HuH-7 (cell line): ENCODE measurements at places on chromosomes 2 and 18.

DNA sequence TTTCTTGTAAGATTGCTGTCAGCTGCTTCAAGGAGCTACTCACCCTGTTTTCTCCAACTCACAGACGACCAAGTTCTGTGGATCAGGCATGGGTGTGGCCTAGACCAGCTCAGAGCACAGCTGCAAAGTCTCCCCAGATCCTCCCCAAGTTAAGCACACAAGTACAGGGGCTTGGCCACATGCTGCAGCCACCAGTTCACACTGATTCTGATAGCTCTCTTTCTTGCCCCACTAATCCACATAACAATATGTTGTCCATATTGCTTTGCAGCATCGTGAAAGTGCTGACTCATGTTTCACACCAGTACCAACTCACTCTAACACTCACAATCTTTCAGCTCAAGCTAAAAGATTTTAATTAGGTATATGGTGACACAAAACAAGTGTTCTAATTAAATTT lies 437.0 kb downstream of the PARD3B start:
- no peak for DNase-seq

- DNase-seq, result no peak
Observed at GRCh38 chr2:201164166-201164565, 18.8 kb upstream of the CASP10 start.

DNA sequence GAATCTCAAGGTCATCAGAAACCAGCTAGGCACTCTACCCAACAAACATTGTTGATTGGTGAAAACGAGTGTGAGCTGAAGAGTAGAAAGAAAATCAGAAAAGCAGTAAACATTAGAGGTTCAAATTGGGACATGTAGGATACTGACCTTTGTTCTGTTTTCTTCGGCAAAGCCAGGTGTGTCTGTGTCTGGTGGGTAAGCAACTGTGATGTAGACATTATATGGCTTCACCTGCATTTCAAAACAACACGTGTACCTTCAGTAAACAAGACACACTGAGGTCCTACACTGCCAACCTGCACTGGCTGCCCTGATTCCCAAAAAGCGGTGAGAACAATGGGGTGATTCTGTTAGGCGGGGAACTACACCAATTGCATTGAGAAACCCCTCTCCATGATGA lies 22.7 kb downstream of the KDSR start:
- no peak for DNase-seq

- no peak for DNase-seq
Observed at GRCh38 chr2:240876035-240876474, 7.4 kb downstream of the AGXT start.

- no peak for DNase-seq
Observed at GRCh38 chr2:45137966-45138695, 128.9 kb upstream of the SIX2 start.

DNA sequence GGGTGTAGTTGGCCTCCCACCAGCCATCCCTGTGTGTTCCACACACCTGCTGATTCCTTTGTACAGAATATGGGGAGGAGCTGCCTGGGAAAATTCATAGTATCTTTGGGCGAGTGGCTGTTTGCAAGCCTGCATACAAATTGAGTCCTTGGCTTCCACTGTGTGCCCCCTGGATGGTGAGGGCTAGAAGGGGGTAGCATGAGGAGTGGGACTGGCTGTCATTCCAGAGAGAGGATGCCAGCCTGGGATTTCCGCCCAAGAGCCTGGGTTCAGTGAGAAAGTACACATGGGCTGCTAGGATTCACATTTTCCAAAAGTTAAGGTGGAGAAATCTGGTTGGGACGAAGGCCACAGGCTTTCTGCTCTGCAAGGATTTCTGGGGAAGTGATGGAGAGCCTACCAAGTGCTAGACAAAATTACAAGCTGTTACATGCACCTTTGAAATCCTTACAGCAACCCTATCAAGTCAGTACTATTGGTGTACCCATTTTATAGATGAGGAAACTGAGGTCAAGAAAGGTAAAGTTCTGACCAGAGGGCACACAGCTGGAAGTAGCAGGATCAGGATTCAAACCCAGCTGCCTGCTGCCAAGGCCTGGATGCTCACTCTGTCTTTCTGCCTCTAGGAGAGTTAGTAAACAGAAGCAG lies 606 bp upstream of the TOGARAM2 start:
- no peak for DNase-seq

- no peak for DNase-seq
Observed at GRCh38 chr2:12484536-12485115, 232.1 kb upstream of the TRIB2 start.

- DNase-seq, result no peak
Observed at GRCh38 chr2:129201696-129202095, 777.8 kb upstream of the RAB6C start.

- no peak for DNase-seq
Observed at GRCh38 chr2:36411962-36412444, 56.4 kb downstream of the CRIM1 start.

- no peak for DNase-seq
Observed at GRCh38 chr18:5475267-5475666, 68.5 kb downstream of the EPB41L3 start.

DNA sequence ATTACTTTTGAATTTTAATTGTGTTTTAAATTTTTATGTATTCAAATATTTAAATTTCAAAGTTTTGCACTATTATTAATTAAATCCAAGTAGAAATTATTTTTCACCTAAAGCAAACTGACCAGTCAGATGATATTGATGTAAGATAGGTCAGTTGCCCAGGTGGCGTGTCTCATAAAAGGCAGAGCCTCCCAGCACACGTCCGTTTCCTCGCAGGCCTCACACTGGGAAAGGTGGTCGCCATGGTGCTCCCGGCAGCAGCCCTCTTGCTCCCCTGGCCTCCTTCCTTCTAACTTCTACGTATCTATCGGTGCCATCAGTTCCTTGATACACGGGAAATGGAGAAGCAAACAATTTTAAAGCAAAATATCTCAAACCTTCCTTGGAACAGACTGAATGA lies 516.8 kb downstream of the GALR1 start:
- DNase-seq, result no peak

DNA sequence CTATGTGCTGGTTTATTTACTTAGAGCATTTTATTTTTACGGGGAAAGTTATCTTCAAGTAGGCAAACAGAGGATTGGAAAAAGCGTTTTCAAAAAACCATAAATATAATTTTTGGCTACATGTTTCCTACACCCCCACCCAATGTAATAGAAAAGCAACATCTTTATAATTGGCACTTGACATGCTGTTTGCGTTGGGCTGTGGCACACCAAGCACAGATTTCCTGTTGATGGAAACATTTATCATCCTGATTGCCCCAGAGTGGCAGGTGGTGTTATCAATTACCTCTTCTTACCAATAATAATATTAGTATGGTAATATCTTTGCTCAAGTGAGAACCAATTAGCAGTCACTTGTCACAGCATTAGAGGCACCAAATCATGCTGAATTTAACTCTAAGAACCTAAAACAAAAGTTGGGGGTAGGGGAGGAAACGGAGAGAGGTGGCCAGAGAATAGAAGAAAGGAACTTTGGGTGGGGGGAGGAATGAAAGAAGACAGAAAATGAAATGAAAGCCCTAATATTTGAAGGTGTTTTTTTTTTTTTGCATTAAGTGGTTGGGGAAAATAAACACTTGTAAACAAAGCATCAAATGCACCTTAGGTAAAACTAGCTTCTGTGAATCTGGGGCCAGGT lies 3.8 kb upstream of the SALL3 start:
- no peak for DNase-seq

- no peak for DNase-seq
Observed at GRCh38 chr2:19710230-19710629, 191.6 kb downstream of the TTC32 start.

DNA sequence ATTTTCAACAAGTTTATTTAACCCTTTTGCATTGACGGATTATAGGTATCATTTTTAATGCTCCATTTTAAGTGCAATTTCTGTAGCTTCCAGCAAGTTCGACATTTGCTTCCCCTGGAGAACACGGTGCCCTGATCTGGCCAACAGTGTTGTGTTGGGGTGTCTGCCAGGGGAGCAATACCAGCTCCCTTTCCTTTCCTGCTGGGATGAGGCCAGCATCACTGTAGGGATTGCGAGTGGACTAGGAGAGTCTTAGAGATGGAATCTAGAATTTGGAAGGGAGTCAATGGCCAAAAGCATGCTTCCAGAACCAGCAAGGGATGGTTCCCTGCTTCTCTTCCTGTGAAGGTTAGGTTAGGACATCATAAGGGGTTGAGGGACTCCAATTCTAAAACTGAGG lies 135.2 kb downstream of the RTN4 start:
- DNase-seq, result no peak

DNA sequence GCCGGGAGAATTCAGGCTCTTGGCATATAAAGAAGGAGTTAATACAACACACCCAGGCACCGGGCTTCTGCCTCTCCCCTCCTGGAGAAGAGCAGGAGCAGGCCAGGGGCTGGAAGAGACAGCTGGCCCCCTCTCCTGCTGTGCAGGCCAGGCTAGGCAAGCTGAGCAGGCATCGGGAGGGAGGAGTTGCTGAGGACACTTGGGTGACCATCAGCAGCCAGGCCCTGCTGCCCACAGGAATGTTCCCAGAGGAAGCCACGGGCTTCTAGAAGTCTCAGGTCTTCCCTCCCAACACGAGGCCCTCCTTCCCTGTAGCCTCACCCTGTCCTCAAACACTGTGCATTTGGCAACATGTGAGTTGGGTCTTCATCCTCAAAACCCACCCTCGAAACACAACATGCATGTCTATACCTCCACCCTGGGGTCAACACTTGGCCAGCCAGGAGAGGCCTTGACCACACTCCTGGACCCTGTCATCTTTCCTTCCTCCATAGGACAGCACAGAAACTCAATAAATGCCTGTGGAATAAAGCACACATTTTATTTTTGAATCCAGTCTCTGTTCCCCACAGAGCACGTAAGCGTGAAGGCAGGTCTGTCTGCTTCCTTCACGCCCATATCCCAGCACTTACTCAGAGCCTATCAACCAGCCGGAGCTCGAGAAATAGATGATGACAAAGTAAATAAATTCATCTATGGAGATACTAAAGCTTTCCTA lies 433.8 kb upstream of the ID2 start:
- DNase-seq, result no peak

GRCh38 chr18:63972002-63972376 lies 2.1 kb downstream of the SERPINB8 start:
- DNase-seq, result no peak

DNA sequence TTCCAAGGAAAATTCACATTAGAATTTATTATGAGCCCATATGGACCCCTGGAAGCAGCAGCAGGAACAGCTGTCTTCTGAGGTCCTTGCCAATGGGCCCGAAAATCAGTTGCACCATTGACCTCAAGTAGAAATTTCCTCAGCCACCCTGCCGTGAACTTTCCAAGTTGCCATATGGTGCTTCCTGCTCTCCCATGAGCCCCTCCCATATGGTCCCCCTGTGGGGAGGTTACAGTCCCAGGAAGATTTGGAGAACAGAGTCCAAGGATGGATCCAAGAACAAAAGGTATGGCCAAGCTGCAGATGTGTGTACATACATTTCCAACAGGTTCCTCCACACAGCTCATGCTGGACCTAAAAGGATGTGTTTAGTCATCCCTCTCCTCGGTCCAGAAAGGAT lies 34.6 kb downstream of the DIPK1C start:
- DNase-seq, result no peak

GRCh38 chr2:209694748-209695147 lies 76.9 kb upstream of the UNC80 start:
- no peak for DNase-seq

- DNase-seq, result no peak
Observed at GRCh38 chr2:233375490-233376314, 21.4 kb downstream of the DGKD start.

DNA sequence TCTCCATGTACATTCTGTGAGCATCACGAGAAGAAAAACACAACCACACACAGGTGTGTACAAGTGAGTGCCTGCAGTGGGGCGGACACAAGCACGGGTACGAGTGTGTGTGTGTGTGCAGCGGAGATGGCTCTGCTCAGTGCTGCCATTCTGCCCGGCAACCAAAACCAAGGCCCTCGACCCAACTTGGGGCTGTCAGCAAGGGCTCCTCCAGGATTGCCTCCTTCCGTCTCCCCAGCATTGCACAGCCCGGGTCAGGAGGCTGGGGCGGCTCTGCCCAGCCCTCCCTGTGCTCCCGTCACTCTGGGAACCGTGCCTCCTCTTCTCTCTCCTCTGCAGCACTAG lies 66.5 kb downstream of the PXDN start:
- no peak for DNase-seq

- no peak for DNase-seq
Observed at GRCh38 chr18:52000435-52000834, 339.6 kb upstream of the DCC start.

DNA sequence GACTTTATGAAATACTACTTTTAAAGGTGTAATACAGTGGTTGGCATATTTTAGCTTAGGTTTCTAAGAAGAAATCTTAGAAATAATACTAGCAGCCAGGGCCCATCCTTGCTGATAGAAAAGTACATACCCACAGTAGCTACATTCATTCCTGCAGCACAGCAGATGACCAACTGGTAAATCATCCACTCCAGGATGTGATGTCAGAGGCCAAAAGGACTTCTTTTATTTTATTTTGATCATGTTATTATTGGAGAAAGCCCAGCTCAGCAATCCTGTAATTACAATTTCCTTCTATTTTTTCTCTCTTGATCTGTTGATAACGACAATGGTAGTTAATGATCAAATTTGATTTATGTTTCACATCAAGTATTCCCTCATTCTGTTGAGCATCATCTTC lies 18.0 kb upstream of the TTN start:
- no peak for DNase-seq
